Cortex of kidney (tissue), 1 donor: ENCODE measurements at places on chromosomes 3 and 15.

GRCh38 chr3:138049157-138049919 is 39.4 kb downstream of the CLDN18 start:
- no peak for DNase-seq

DNA sequence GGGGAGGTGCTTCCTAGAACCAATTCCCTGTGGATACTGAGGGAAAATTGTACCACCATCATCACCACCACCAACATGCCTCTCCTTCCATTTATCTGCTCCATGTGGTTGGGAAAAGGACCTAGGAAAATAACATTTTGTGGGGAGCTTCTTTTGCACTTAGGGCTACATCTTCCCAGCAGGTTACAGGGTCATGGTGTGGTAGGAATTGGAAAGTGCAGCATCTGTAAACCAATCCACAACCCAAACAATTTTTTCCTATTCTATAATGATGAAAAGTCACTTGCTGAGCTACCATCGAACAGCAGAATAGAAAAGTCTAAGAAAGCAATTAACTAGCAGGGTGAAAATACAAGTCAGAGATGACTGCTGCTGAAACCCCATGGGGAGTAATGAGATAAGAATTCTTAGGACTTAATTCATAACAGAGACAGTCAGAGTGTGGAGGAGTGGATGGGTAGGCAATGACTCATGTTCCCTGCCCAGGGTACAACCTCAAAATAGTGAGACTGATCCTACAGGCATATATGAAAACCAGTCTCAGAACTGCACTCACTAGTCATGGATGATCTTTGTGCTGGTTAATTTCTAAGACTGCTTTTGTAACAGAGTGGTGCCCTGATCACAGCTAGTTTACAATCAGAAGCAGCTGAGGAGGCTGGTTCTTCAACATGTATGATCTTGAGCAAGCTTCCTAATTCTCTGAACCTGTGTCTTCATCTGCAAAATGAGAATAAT is 38.1 kb upstream of the LEKR1 start:
- DNase-seq = no peak

DNA sequence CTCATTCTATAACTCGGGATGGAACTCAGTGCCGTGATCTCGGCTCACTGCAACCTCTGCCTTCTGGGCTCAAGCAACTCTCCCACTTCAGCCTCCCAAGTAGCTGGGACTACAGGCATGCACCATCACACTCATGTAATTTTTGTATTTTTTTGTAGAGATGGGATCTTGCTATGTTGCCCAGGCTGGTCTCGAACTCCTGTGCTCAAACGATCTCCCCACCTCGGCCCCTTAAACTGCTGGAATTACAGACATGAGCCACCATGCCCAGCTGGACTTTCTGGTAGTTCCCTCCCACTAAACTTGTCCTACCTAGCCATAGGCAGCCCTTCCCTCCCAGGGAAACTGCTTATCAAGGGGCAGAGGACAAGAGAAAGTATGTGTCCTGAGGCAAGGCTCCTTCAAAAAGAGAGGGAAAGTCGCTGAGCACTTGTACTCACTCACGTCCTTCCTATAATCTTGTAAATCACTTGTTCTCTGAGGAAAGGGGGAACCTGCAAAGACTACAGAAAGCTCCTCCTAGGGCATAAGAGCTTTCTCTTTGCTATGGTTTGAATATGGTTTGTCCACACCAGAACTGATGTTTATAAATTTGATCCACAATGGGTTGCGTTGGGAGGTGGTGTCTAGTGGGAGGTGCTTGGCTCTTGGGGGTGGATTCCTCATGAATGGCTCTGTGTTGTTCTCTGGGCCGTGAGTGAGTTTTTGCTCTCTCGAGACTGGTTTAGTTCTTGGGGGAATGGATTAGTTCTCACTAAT is 13.6 kb upstream of the TBL1XR1 start:
- no peak for DNase-seq

- no peak for DNase-seq
These were observed 7.3 kb downstream of the RNU5B-1 start for GRCh38 chr15:65311760-65312159.

- no peak for DNase-seq
These were observed 893 bp upstream of the MTHFS start for GRCh38 chr15:79897701-79898113.

DNA sequence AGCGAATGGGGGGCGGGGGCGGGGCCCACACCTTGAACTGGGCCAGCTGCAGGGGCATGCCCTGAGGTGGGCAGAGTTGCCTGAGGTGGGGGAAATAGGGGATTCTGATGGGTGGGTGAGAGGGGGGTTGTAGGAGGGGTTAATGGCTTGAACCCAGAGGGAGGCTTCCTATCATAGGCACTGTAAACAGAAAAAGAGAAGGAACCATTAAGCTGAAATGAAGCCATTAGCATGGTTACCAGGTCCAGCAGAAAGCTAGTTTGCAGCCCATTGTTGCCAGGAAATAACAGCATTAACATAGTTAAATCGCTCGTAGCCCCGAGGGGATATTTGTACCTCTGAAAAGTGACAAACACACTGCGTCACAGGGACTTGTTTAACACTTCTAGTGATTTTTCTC is 29.0 kb downstream of the ETV5 start:
- DNase-seq = no peak

DNA sequence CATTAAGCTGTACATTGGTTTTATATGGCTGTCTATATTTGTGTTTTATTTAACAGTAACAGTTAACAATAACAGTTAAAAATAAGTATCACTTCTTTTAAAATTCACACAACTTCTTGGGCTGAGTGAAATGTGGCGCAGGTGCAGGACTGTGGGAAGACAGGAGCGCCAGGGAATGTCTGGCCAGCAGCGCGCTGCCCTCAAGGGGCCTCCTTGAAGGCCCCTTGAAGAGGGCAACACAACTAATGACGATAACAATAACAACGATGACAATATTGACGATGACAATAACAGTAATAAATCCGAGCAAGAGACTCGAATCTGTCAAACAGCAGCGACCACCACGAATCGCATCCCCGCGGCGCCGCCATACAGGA is 411 bp upstream of the PPP2R3A start:
- no peak for DNase-seq

- no peak for DNase-seq
These were observed 69.9 kb downstream of the CDC25A start for GRCh38 chr3:48118322-48118721.

- DNase-seq = no peak
These were observed 15.6 kb downstream of the SNAP23 start for GRCh38 chr15:42511007-42511391.

DNA sequence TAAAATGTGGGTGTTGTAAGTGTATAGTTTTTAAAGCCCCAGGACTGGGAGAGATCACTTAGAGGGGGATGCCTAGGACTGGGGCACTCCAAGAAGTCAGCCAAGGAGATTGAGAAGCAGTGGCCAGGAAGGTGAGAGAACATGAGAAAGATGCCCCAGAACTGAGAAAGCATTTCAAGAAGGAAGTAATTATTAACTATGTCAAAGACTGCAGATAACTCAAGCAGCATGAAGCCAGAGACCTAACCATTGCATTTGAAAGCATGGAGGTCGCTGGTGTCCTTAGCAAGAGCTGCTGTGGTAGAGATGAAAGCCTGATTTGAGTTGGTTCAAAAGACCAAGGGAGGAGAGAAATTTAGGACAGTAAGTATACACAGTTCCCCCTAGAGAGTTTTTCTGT is 30.6 kb upstream of the SLC2A2 start:
- DNase-seq = no peak

GRCh38 chr3:134675726-134676256 is 25.0 kb upstream of the KY start:
- DNase-seq = no peak

DNA sequence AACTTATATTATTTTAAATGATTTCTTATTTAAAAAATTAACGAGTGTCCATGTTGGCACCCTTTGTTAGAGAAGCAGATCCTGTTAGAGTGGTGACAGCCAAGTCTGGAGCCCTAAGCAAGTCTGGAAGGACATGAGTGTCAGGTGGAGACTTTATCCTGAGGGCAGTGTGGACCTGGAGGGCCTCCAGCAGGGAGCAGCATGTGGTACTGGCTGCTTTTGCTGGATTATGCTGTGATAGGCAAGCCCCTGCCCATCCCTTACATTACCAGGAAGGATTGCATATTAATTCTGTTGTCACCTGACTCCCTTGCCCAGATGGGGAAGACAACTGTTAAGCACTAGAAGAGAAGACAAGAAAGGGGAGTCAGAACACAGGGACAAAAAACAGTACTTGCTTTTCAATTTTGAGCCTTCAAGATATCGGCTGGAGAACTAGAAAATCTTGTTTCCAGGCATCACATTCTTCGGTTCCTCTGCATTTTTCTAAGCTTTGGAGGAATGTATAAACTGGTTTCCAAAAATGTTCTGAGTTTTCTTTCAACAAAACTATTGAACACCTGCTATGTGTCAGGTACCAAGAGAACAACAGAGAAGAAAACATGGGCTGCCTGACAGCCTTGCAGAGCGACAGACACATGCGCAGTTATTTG is 22.7 kb downstream of the ZNF860 start:
- no peak for DNase-seq

- no peak for DNase-seq
These were observed 1.6 kb upstream of the LRRC31 start for GRCh38 chr3:169871129-169871886.

- no peak for DNase-seq
These were observed 431.9 kb upstream of the FRG2C start for GRCh38 chr3:75232216-75232615.

DNA sequence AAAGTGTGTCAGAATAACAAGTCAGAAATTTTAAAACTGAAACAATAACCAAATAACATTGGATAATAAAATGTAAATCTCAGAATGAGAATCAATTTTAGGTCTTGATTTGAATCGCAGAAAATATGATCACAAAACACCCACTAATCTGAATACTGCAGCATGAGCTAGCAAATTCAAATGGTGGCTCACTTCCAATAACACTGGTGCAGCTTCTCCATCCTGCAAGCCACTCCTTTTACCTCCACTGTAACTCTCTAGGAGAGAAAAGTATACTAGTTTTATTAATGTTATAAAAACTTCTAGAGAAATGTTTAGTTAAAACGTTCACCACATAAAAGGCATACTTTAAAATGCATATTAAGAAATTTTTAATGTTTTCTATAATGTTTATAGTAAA is 30.4 kb downstream of the UBE3A start:
- no peak for DNase-seq

DNA sequence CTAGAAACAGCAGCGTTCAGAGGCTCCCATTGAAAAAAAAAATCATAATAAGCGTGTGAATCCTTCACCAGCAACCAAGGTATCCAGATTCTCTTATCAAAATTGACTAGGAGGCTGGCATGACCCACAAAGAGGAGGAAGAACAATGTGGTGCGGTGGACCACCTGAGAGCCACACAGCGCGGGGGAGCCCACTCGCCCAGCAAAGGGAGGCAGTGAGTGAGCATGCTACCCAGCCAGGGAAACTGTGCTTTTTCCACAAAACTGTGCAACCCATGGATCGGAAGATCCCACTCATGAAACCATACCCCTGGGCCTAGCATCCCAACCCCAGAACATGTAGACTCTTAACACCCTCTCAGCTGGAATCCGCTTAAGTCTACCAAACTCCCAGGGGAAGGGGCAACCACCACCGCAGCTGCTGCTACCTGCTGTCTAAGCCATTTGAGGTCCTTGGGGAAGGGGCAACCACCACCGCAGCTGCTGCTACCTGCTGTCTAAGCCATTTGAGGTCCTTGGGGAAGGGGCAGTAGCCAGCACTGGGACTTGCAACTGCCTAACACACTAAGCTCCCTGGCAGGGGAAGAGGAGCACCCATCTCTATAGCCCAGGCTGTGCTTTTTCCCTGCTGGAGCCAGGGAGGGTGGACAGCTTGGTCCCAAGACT is 102.8 kb upstream of the CLDN18 start:
- no peak for DNase-seq

DNA sequence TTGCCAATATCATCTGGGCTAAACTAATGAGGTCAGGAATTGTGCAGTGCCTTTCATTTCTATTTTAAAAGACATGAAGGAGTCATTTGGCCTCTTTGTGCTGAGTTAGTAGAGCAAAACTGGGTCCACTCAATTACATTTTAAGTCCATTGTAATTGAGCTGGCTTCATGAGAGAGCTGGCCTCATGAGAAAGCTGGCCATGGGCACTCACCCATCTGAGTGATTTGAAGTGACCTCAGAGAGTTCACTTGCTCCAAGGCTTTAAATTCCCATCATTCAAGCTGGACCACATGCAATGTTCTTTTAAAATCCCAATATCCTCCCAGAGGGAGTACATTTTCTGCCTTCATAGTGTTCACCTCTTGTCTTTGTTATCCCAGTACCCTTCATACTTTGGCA is 335.9 kb upstream of the WNT5A start:
- DNase-seq = no peak

- DNase-seq = no peak
These were observed 596.6 kb upstream of the NR2F2 start for GRCh38 chr15:95733931-95734330.

- no peak for DNase-seq
These were observed 671.1 kb downstream of the TBL1XR1 start for GRCh38 chr3:176526225-176526624.

- DNase-seq = no peak
These were observed 610.2 kb downstream of the ZNF385D start for GRCh38 chr3:21140785-21141184.

DNA sequence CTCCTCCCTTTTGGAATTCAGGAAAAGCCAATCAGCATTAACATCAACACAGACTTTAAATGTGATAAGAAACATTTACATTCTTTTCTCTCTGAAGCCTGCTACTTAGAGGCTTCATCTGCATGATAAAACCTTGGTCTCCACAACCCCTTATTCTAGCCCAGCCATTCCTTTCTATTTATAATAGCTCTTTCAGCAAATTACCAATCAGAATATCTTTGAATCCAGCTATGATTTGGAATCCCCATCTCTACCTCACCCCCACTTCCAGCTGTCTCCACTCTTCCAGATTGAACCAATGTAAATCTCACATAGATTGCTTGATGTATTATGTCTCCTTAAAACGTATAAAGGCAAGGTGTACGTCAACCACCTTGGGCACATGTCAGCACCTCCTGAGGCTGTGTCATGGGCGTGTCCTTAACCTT is 139.7 kb downstream of the TUSC7 start:
- DNase-seq = no peak

GRCh38 chr3:30793740-30794139 is 100.7 kb downstream of the GADL1 start:
- DNase-seq = no peak

DNA sequence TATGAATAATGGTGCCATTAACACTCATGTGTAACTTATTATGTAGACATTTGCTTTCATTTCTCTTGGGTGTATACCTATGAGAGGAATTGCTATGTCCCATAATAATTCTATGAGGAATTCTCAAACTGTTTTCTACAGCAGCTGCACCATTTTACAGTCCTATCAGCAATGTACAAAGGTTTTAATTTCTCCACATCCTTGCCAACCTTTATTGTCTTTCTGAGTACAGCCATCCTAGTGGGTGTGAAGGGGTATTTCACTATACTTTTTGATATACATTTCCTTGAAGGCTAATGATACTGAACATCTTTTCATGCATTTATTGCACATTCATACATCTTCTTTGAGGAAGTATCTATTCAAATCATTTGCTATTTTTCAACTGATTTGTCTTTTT is 34.5 kb downstream of the TJP1 start:
- no peak for DNase-seq
